ENCODE measurements at places on chromosomes 4 and X. TPM values are rescaled to one million over a fixed set of nuclear protein-coding genes. Genes with fewer than 3 reads are reported as not detected.

The HS3ST1 gene
- 2.0 TPM for total RNA-seq

The WDR44 gene
- total RNA-seq, result 12.9 TPM

The BEX1 gene
- total RNA-seq, result not detected

The MAGEA12 gene
- total RNA-seq, result not detected

The TMEM255A gene
- not detected for total RNA-seq

The LIMCH1 gene
- not detected for total RNA-seq

The C1GALT1C1 gene
- 25.0 TPM for total RNA-seq

The FGD1 gene
- total RNA-seq, result 0.28 TPM

The HSFX2 gene
- not detected for total RNA-seq

The CXorf49 gene
- total RNA-seq, result not detected

The ZCCHC18 gene
- 0.69 TPM for total RNA-seq

- H3K36me3 ChIP-seq, result no peaks in the 10 kb centered on the region
- peaks cover 10% of the 10 kb centered on the region for H3K4me1 ChIP-seq
- H3K4me3 ChIP-seq, result no peak overlapping the region
- H3K27me3 ChIP-seq, result peaks cover 17% of the 10 kb centered on the region
- DNase-seq, result no peak
These were observed 61.7 kb upstream of the GUCY1A1 start for GRCh38 chr4:155604718-155605626.

GRCh38 chrX:38891641-38892413, 90.6 kb downstream of the MID1IP1 start:
- no peaks in the 10 kb centered on the region for H3K36me3 ChIP-seq
- H3K4me3 ChIP-seq, result no peak overlapping the region
- DNase-seq, result peak; percentile 8
- no peaks in the 10 kb centered on the region for H3K27me3 ChIP-seq

GRCh38 chrX:110142096-110142495, 139.2 kb downstream of the TMEM164 start:
- H3K27ac ChIP-seq, result no peak overlapping the region
- DNase-seq, result no peak
- peaks cover 6% of the 10 kb centered on the region for H3K4me1 ChIP-seq
- H3K36me3 ChIP-seq, result no peaks in the 10 kb centered on the region
- no peaks in the 10 kb centered on the region for H3K27me3 ChIP-seq
- no peak overlapping the region for H3K4me3 ChIP-seq

GRCh38 chrX:110218591-110218990, 99.3 kb downstream of the AMMECR1 start:
- DNase-seq, result no peak
- no peaks in the 10 kb centered on the region for H3K27me3 ChIP-seq
- H3K4me3 ChIP-seq, result no peak overlapping the region
- no peak overlapping the region for H3K27ac ChIP-seq

GRCh38 chrX:105502336-105502735, 281.8 kb upstream of the TEX13A start:
- H3K4me1 ChIP-seq, result no peaks in the 10 kb centered on the region
- no peaks in the 10 kb centered on the region for H3K27me3 ChIP-seq
- DNase-seq, result no peak
- H3K36me3 ChIP-seq, result no peaks in the 10 kb centered on the region

GRCh38 chrX:155767876-155768769, 113.0 kb upstream of the VAMP7 start:
- peak overlapping the region; percentile 71 for H3K4me3 ChIP-seq
- no peak for DNase-seq
- H3K4me1 ChIP-seq, result peaks cover 5% of the 10 kb centered on the region
- no peaks in the 10 kb centered on the region for H3K36me3 ChIP-seq

DNA sequence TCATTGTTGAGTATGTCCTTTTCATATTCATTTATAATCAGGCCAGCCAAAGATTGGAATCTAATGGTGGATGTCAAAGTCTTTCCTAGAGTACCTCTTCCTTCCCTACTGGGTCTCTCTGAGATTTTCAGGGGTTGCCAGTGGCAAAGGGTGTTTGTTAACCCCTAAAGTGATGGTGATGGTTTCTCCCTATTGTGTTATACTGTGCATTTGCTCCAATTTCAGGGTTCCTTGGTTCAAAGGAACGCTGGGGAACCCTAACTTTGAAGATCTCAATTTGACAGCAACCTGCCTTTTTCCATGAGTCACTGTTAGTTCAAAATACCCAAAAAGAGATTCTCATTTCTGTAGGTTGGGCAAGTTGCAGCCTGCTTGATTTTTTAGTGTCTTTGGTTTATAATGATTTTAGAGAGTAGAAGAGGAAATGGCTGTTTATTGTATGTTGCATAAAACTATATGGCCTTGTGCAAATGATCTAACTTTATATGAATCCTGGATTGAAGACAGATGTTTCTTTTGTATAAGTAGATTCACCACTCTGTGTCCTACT, 23.0 kb downstream of the GAB1 start:
- peaks cover 27% of the 10 kb centered on the region for H3K4me1 ChIP-seq
- peak overlapping the region; percentile 89 for H3K27ac ChIP-seq
- peaks cover 11% of the 10 kb centered on the region for H3K27me3 ChIP-seq
- H3K36me3 ChIP-seq, result no peaks in the 10 kb centered on the region
- peak overlapping the region; percentile 58 for H3K4me3 ChIP-seq
- no peak for DNase-seq

- H3K4me3 ChIP-seq, result no peak overlapping the region
- no peaks in the 10 kb centered on the region for H3K27me3 ChIP-seq
- no peak for DNase-seq
- no peak overlapping the region for H3K27ac ChIP-seq
- no peaks in the 10 kb centered on the region for H3K36me3 ChIP-seq
These were observed 969.1 kb upstream of the PCDH10 start for GRCh38 chr4:132180020-132180427.

GRCh38 chrX:44428989-44429627, 85.6 kb upstream of the EFHC2 start:
- peak; percentile 7 for DNase-seq
- H3K4me3 ChIP-seq, result no peak overlapping the region
- no peak overlapping the region for H3K27ac ChIP-seq
- no peaks in the 10 kb centered on the region for H3K36me3 ChIP-seq
- peaks cover 14% of the 10 kb centered on the region for H3K4me1 ChIP-seq

- peaks cover 6% of the 10 kb centered on the region for H3K4me1 ChIP-seq
- no peaks in the 10 kb centered on the region for H3K27me3 ChIP-seq
- DNase-seq, result no peak
- H3K27ac ChIP-seq, result no peak overlapping the region
These were observed 112.7 kb downstream of the TBL1X start for GRCh38 chrX:9577555-9577954.

DNA sequence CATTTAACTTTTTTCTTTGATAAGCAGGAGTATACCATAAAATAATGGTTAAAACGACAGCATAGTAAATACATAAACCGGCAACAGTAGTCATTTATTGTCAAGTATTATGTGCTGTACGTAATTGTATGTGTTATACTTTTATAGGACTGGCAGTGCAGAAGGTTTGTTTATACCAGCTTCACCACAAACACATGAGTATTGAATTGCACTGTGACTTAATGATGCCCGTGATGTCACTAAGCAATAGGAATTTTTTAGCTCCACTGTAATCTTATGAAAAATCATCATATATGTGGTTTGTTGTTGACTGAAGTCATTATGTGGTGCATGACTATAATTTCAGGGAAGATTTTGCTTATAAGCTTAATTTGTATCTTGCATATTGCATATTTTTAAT, 424.6 kb downstream of the PABPC4L start:
- H3K27me3 ChIP-seq, result no peaks in the 10 kb centered on the region
- no peak for DNase-seq
- H3K4me3 ChIP-seq, result no peak overlapping the region
- H3K27ac ChIP-seq, result no peak overlapping the region
- no peaks in the 10 kb centered on the region for H3K4me1 ChIP-seq

- no peak overlapping the region for H3K4me3 ChIP-seq
- H3K27me3 ChIP-seq, result no peaks in the 10 kb centered on the region
- DNase-seq, result no peak
- H3K27ac ChIP-seq, result no peak overlapping the region
- H3K4me1 ChIP-seq, result no peaks in the 10 kb centered on the region
These were observed 148.0 kb upstream of the WDFY3 start for GRCh38 chr4:85114526-85114925.

GRCh38 chr4:94924566-94924965, 166.8 kb downstream of the BMPR1B start:
- no peaks in the 10 kb centered on the region for H3K4me1 ChIP-seq
- no peak overlapping the region for H3K27ac ChIP-seq
- peaks cover 19% of the 10 kb centered on the region for H3K27me3 ChIP-seq

GRCh38 chrX:32745323-32745722, 466.0 kb downstream of the DMD start:
- no peak overlapping the region for H3K27ac ChIP-seq
- H3K4me1 ChIP-seq, result no peaks in the 10 kb centered on the region
- no peaks in the 10 kb centered on the region for H3K36me3 ChIP-seq
- DNase-seq, result no peak
- no peaks in the 10 kb centered on the region for H3K27me3 ChIP-seq

GRCh38 chr4:53596901-53597300, 5.6 kb upstream of the LNX1 start:
- no peak overlapping the region for H3K27ac ChIP-seq
- no peak overlapping the region for H3K4me3 ChIP-seq
- DNase-seq, result no peak
- H3K36me3 ChIP-seq, result no peaks in the 10 kb centered on the region
- H3K27me3 ChIP-seq, result peaks cover 4% of the 10 kb centered on the region
- peaks cover under 1% of the 10 kb centered on the region for H3K4me1 ChIP-seq

DNA sequence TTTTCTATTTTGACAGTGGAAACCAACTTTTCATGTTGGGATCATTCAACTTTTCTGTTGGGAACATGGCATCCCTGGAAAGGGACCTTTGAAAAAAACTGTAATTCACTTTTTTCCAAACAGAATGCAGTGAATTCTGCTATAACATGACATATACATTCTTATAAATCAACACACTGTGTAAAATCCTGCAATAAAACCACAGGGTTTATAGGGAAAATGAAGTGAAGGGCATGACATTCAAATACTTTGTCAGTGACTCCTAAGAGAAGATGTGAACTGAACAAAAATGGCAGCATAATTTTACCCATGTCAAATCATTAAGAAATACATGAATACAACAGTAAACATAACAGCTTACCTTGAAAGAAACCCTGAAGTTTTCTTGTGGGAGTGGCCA, 264.5 kb upstream of the ANKRD50 start:
- no peaks in the 10 kb centered on the region for H3K27me3 ChIP-seq
- H3K4me1 ChIP-seq, result no peaks in the 10 kb centered on the region
- H3K27ac ChIP-seq, result no peak overlapping the region
- H3K36me3 ChIP-seq, result no peaks in the 10 kb centered on the region
- H3K4me3 ChIP-seq, result no peak overlapping the region
- no peak for DNase-seq

- peak; percentile 40 for DNase-seq
- H3K4me1 ChIP-seq, result peaks cover 30% of the 10 kb centered on the region
- peak overlapping the region; percentile 83 for H3K4me3 ChIP-seq
- no peaks in the 10 kb centered on the region for H3K27me3 ChIP-seq
- H3K36me3 ChIP-seq, result peaks cover 17% of the 10 kb centered on the region
- H3K27ac ChIP-seq, result peak overlapping the region; percentile 93
These were observed 626 bp upstream of the CEP135 start for GRCh38 chr4:55947912-55948725.

- no peak overlapping the region for H3K4me3 ChIP-seq
- no peak for DNase-seq
- no peaks in the 10 kb centered on the region for H3K36me3 ChIP-seq
- no peaks in the 10 kb centered on the region for H3K4me1 ChIP-seq
- no peak overlapping the region for H3K27ac ChIP-seq
These were observed 541 bp upstream of the GABRA3 start for GRCh38 chrX:152451731-152451980.

DNA sequence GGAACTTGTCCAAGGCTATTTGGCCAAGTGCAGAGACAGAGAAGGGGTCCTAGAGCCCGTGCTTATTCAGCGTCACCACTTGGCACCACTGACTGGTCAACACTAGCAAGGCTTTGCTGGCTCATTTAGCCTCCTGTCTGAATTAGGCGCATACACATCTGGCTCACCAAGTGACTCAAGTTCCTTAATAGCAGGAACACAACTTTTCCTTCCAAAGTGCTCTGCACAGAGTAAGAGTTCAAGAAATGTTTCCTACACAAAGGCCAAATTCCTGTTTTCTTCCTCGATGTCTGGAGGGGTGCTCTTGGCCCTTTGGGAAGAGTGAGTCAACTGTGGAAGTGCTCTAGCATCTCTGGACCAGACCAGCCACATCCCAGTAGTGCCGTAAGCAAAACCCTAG, 26.8 kb upstream of the CENPU start:
- H3K27ac ChIP-seq, result no peak overlapping the region
- H3K4me3 ChIP-seq, result no peak overlapping the region
- no peak for DNase-seq

DNA sequence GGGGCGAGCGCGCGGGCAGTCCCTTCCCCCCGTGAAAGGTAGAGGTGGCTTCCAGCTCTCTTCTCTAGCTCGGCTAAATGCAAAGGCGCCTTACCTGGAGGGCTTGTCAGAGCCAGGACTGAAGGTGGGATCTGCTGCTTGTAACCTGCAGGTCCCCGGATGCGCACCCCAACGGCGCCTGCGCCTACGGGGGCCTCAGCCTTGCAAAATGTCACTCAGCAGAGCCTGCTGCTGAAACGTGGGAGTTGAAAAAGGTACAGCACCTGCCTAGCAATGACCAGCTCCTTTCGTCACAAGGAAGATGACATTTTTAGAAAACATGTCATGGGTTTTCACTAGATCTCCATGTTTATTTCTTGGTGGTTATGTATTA, 583 bp downstream of the ABHD18 start:
- peak overlapping the region; percentile 95 for H3K4me3 ChIP-seq
- no peaks in the 10 kb centered on the region for H3K27me3 ChIP-seq
- peak; percentile 63 for DNase-seq
- H3K27ac ChIP-seq, result peak overlapping the region; percentile 93
- H3K4me1 ChIP-seq, result peaks cover 26% of the 10 kb centered on the region
- H3K36me3 ChIP-seq, result peaks cover 27% of the 10 kb centered on the region

DNA sequence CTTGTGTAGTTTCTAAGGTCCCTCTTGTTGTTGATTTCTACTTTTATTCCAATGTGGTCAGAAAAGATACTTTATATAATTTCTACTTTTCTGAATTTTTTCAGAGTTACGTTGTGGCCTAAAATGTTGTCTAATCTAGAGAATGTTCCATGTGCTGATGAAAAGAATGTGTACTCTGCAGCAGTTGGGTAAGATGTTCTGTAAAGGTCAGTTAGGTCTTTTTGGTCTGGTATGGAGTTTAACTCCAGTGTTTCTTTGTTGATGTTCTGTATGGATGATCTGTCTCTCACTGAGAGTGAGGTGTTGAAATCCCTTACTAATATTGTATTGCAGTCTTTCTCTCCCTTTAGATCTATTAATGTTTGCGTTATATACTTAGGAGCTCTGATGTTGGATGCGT, 37.0 kb upstream of the GPRIN3 start:
- peaks cover 4% of the 10 kb centered on the region for H3K36me3 ChIP-seq
- H3K27ac ChIP-seq, result no peak overlapping the region
- H3K4me1 ChIP-seq, result no peaks in the 10 kb centered on the region
- no peak for DNase-seq
- H3K4me3 ChIP-seq, result no peak overlapping the region
- peaks cover 20% of the 10 kb centered on the region for H3K27me3 ChIP-seq

GRCh38 chr4:174919886-174920423, 1.8 kb downstream of the ADAM29 start:
- H3K4me1 ChIP-seq, result no peaks in the 10 kb centered on the region
- H3K4me3 ChIP-seq, result no peak overlapping the region
- no peaks in the 10 kb centered on the region for H3K36me3 ChIP-seq
- no peaks in the 10 kb centered on the region for H3K27me3 ChIP-seq
- DNase-seq, result no peak
